Suprapubic skin (tissue), 4 donors: ENCODE measurements at places on chromosomes 1 and 21. TPM values are rescaled to one million over a fixed set of nuclear protein-coding genes. Genes with fewer than 3 reads are reported as not detected.

GRCh38 chr1:170071378-170071777 is 3.1 kb downstream of the KIFAP3 start:
- DNase-seq, result no peak

GRCh38 chr1:203144661-203145060 is 17.1 kb downstream of the ADORA1 start:
- no peak for DNase-seq

DNA sequence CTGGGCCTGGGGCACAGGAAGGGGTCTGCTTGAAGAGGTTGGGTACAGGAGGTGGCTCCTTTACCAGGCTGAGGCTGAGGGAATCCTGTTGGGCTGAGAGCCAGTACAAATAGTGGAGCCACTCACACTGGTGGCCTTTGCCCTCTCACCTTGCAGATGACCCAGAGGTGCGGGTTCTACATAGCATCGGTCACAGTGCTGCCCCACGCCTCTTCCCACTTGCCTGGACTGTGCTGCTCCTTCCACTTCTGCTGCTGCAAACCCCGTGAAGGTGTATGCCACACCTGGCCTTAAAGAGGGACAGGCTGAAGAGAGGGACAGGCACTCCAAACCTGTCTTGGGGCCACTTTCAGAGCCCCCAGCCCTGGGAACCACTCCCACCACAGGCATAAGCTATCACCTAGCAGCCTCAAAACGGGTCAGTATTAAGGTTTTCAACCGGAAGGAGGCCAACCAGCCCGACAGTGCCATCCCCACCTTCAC is 1.8 kb upstream of the SLC50A1 start:
- no peak for DNase-seq

DNA sequence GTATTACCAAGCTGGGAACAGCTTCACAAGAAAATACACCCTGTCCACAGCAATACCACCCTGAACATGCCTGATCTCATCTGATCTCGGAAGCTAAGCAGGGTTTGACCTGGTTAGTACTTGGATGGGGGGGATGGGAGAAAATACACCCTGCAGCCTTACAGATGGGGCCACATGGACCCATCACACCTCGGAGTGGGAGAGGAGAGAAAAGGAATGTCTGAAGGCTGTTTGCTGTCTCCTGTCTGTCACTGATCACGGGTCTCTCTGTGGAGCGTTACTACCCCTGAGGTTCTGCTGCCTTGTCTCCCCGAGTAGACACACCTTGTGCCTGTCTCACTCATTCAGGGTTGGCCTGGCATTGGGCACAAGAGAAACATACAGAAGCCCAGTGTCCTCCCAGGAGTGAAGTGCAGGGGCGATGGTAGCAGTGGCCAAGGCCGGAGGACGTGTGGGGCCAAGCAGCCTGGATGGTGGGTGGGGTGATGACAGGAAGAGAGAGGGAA is 48.0 kb downstream of the TEX35 start:
- DNase-seq, result no peak

TDRD5 gene
- total RNA-seq, result 0.64 TPM

DNA sequence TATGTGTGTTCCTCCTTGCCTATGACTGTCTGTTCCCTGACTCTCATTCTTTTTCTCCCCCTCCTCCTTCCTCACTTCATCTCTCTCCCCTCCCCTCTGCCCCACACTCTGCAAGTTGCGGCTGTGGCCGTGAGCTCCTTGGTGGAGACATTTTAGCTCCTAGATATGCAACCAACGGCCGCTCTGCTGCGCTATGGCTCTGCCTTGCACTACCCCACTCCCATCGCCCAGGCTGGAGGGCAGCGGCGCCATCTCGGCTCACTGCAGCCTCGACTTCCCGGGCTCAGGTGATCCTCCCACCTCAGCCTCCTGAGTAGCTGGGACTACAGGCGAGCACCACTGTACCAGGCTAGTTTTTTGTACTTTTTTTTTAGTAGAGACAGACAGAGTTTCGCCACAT is 5.5 kb downstream of the REG4 start:
- DNase-seq, result no peak

- no peak for DNase-seq
These were observed 199.4 kb upstream of the PTBP2 start for GRCh38 chr1:96521994-96522760.

GRCh38 chr21:21084179-21084578 is 86.0 kb downstream of the NCAM2 start:
- no peak for DNase-seq

DNA sequence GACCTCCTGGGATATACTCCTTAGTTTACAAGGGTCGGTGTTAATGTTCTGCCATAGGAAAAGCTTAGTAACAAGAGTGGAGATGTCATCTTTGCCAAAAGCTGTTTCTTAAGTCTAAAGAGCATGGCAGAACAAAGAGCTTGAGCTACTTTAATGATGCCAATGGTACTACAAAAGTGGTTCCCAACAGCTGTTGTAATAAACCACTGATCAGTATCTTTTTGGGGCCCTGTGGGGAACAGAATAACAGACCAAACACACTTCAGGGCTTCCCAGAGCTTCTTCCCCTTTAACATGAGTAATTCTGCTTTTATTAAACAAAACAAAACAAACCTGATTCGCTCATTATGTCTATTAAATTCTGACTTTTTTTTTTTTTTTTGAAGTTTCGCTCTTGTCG is 116.3 kb downstream of the NCAM2 start:
- no peak for DNase-seq

DNA sequence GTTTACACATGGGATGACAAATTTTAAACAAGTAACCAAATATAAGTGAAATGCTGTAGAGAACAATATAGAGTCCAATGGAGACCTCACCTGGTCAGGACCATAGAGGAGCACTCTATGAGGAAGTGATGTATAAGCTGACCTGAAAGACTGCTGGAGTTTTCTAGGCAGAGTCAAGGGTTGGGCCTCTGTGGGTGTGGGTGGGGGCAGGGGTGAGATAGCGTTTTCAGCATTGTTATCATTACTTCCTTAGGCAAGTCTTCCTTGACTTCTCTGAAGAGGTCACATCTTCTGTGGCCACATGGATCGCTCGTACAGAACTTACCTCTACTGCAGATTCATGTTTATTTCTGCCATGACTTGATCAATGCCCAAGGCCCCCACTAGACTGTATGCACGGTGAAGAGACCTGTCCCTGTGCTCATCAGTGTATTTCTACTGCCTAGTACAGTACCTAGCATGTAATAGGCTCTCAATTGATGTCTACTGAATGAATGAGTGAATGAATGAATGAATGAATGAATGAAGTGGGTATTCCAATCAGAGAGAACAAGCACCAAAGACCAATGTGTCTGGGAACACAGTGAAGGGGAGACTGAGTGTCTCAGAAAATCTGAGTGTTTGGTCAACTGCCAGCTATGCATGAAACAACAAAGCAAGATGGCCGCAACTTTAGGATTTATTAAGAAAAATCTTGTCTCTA is 116.5 kb downstream of the RNF220 start:
- DNase-seq, result no peak

- DNase-seq, result no peak
These were observed 72.0 kb downstream of the VCAM1 start for GRCh38 chr1:100791586-100791985.

DNA sequence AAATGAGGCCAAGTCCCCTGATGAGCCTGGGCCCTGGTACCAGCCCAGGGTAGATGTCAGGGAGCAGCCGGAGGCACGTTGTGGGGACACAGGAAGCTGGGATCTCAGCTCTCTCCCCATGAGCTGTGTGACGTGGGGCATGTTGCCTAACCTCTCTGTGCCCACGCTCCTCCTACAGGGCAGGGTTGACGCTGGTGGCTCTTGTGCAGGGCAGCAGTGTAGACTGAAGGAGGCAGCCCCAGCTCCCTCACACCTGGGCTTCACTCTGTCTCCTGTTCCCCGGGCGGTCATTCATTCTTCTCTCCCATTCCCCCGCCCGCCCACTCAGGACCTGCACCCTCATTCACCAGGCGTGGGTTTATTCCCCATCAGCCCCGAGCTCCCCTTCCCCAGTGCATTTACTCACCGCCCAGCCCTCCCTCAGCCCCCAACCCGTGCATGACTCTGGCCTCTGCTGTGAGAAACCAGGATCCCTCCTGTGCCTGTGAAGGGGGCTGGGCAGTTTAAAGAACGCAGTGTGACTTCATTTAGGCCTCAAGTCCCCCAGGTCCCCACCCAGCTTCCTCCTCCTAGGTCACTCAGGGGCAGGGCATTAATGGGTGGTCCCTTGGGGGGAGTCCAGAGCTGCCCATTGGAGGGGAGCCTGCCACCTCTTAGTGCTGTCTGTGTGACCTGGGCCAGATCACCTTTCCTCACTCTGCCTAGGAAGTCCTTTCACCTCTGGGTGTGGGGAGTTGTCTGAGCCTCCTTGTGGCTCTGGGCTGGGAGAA is 285.7 kb downstream of the PTPRU start:
- DNase-seq, result peak; percentile 29

GRCh38 chr1:222974496-222974895 is 159.7 kb downstream of the DISP1 start:
- no peak for DNase-seq

CLCNKA gene
- total RNA-seq, result not detected

DNA sequence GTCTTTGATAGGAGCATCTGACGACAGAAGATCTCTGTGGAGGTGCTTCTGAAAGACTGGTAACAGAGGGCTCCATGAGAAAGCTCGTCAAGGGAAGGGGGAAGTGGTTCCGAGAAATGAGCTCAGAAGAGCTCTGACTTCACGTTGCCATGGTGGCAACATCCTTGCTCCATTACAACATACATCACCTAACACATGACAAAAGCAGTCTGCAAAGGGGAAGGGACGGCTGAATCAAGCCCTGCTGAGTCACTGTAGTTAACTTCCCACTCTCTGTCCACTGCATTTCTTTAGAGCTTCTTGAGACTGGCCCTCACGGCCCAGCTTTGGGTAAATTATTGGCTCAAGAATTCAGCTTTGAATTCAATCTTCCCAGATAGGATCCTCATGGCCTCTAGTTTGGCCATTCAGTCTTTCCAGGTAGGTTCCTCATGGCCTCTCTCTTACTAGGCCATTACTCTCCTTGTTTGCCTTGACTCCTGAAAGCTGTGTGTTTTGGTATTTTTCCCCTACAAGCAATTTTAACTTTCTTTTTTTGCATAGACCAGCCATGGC is 88.0 kb upstream of the ZNF648 start:
- DNase-seq, result no peak

GRCh38 chr21:44734026-44734745 is 22.8 kb upstream of the TSPEAR start:
- peak; percentile 41 for DNase-seq

DNA sequence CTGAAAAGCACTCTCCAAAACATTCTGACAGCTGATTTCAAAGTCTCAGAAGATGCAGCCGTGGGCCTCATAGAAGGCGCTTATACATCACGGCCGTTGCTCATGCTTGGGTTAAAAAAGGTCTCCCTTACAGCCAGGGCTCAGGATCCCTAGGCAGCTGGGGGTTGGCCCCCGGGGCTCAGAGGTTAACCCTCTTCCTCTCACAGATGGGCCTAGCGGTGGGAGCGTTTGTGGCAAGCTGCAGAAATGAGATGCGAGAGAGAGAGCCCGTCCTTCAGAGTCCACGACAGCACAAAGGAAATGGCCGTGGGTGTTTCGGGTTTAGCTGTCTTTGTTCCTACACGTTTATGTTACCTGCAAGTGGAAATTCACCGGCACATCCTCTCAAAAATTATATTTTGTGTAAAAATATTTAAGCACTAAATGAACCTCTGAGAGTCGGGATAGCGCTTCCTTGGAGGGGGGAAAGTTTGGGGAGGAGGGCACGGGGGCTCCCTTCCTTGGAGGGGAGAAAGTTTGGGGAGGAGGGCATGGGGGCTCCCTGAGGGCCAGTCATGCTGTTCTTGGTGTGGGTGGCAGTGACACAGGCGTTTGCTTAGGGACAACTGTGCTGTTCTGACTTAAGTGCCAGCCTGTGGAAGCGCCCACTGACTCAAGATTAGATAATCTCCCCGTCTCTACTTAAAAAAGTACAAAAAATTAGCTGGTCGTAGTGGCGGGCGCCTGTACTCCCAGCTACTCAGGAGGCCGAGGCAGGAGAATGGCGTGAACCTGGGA is 20.5 kb upstream of the PRDM15 start:
- no peak for DNase-seq

DNA sequence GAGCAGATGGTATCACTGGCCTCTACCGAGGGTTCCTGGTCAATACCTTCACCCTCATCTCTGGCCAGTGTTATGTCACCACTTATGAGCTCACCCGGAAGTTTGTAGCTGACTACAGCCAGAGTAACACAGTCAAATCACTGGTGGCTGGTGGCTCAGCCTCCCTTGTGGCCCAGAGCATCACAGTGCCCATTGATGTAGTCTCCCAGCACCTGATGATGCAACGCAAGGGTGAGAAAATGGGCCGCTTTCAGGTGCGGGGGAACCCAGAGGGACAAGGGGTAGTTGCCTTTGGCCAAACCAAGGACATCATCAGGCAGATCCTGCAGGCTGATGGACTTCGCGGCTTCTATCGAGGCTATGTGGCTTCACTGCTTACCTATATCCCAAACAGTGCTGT is 6.1 kb downstream of the SLC25A44 start:
- no peak for DNase-seq

DNA sequence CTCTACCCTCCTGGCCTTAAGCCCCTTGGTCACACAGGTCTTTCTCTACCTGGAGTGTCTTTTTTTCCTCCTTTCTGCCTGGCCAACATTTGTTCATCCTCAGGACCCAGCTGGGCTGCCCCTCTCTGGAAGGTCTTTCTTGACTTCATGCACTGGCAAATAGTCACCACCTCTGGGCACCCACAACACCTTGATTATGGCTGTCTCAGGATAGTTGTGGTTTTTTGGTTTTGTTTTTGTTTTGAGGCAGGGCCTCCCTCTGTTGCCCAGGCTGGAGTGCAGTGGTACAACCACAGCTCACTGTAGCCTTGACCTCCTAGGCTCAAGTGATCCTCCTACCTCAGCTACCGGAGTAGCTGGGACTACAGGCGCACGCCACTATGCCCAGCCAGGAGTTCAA is 10.8 kb downstream of the RPS6KA1 start:
- DNase-seq, result no peak

DNA sequence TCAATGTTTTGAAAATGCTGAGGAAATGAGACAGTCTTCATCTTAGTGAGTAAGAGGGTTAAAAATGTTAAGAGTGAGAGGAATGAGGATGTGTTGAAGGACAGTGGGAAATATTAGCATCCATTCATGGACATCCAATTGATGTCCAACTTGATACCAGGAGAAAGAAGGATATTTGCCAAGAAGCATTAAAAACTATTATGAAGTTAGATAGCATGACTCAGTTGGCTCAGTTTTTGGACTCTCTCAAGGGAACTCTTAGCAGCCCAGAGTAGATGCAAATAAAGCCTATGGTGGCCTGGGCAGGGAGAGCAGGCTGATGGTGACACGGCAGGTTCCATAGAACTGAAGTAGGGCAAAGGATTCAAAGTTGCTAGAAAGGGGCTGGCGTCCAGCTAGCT is 171.0 kb downstream of the ZZZ3 start:
- no peak for DNase-seq

GRCh38 chr1:33377013-33377412 is 53.9 kb downstream of the PHC2 start:
- no peak for DNase-seq
